CD4-positive, alpha-beta T cell treated with Interleukin-1 beta for 1 hour (primary cell): ENCODE measurements at places on chromosomes 7 and 10.

- no peak for DNase-seq
Observed at GRCh38 chr10:73131301-73131700, 21.0 kb downstream of the NUDT13 start.

GRCh38 chr10:74859546-74859945 lies 33.1 kb downstream of the KAT6B start:
- no peak for DNase-seq

- DNase-seq = peak; percentile 26
Observed at GRCh38 chr10:91220954-91221675, 652 bp downstream of the PCGF5 start.

DNA sequence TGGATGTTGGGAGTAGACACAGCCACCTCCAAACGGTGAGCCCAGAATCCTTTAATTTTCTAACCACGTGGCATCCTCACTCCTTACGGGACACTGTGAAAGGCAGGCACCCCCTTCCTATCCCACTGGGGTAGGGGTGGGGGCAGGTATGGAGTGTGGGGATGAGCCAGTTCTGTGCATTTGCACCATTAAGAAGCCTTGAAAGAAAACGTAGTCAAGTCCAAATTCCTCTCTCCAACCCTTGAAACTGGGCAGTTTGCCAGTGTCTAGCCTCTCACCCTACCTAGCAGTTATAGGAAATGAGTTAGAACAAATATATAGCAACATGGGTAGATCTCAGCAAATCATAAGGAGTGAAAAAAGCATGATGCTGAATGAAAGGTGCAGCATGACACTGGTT lies 92.4 kb upstream of the LEP start:
- no peak for DNase-seq

- peak; percentile 41 for DNase-seq
Observed at GRCh38 chr10:119517235-119518141, 25.0 kb downstream of the RGS10 start.

DNA sequence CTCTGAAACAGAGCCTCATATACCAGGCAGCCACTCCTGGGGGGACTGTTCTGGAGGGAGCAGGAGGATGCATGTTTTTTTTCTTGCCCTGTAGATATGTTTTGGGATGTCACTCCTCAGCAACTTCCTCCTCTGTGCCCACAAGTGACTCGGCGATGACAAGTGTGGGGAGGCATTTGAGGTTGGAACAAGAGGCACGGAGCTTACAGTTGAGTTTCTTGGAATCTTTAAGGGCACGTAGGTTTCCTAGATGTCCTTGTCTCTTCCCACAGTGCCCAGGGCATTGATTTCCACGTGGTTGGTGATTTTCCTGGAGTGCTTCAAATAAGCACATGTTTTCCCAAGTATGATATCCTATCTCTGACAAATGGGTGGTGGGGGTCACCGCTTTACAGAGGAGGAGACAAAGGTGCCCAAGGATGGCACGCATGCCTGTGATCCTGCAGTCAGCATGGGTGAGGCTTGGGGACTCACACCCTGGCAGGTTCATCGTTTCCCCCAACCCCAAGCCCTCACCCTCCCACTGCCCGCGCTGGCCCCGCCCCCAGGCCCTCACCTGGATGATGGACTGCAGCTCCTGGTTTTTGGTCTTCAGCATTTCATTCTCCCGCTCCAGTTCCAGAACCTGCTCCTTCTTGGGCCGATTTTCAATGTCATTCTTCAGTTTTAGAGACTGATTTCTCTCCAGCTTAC lies 95.2 kb upstream of the GNA12 start:
- no peak for DNase-seq

DNA sequence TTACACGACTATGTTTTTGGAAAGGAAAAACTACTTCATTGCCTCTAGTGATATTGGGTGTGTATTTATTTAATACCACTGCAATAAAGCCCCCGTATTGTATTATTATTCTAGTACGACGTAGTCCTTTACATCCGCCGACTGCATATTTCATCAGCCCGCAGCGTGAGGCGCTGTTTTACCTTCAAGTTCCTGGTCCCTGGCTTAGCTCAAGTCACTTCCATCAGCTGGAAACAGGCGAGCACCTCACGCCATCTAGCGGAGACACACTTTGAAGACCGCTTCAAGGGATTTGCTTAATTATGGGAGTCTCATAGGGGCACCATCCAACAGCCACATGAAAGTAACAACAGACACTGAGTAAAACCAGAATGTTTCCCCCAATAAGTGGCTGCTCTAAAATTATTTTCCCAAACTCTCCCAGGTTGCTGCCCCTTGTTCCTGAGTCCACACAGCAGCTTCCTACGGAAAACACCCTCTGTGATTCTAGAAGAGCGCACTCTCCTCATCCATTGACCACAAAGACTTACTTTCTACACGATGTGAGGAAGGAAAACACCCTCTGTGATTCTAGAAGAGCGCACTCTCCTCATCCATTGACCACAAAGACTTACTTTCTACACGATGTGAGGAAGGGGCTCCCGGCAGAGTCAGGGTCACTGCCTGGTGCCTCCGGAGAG lies 15.7 kb upstream of the ITIH2 start:
- DNase-seq = peak; percentile 79

DNA sequence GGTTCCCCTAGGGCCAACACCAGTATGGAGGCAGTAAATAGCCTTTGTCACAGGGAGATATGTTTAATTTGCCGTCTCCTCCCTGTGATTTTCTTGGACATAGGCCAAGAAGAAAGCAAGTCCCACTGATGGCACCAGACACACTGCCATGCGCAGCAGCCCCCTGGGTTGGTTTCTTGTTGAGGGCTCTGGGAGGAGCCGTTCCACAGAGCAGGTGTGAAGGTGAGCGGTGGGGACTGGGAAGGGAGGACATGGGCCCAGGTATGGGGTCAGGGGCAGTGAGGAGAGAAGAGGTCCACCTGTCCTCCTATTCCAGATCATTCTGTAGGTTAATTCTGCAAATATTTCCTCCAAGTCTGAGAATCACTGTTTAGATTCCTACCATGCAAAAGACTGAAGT lies 376.1 kb downstream of the PLXNA4 start:
- DNase-seq = no peak

DNA sequence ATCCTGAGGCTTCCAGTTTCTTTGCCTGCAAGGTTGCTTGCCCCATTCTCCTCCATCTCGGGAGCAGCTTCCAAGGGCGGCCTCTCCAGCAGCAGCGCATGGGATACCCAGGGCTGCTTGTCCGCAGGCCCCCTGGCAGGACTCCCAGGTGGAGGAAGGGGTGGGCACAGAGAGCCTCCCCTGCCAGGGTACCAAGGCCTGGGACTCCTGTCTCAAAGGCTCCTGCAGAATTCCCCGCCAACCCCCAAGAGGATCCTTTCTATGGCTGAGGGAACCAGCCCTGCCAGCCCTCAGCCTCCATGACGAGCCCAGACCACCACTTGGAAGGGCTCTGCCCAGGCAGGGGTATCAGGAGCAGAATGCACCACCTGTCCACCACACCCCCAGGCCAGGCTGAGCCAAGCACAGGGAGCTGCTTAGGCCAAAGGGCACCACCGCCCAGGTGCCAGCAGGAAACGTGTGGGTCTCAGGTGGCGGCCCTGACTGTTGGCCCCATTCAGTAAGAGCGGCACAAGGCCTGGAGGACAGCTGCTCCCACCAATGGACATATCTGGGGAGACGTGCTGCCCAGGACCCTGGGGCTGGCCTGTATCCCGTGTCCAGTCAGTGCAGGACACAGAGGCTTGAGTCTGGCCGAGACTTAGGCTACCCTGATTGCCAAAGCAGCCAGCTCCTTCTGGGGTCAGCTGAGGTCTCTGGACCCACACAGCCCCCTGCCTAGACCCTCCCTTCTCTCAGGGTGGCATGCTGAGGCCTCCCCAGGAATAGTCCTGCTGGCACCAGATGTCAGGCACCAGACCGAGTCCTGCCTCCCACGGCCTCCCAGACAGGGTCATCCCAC lies 33.8 kb upstream of the INPP5A start:
- DNase-seq = no peak

- no peak for DNase-seq
Observed at GRCh38 chr7:26437003-26437532, 145.4 kb downstream of the SNX10 start.

- peak; percentile 47 for DNase-seq
Observed at GRCh38 chr10:70461397-70462348, 16.9 kb upstream of the PALD1 start.

DNA sequence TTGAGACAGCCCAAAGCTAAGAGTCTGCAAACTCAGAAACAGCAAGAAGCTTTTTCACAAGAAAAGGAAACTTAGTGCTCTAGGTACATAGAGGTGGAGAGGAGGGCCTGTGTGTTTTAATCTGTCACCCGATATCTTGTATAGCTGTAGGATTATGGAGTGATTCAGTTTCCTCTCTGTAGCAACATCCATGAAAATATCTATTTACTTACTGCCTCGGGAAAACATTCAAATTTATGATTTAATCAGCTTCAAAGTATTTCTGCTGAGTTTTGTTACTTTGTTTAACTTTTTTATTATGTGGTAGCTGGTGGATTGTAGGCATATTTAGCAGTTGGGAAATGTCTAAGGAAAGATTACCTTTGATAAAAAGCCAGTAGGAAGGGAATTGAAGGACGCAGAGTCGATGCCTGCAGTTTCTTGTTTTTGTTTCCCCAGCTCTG lies 292.0 kb downstream of the CCDC3 start:
- no peak for DNase-seq

GRCh38 chr7:131741446-131741845 lies 185.0 kb upstream of the PODXL start:
- DNase-seq = no peak

DNA sequence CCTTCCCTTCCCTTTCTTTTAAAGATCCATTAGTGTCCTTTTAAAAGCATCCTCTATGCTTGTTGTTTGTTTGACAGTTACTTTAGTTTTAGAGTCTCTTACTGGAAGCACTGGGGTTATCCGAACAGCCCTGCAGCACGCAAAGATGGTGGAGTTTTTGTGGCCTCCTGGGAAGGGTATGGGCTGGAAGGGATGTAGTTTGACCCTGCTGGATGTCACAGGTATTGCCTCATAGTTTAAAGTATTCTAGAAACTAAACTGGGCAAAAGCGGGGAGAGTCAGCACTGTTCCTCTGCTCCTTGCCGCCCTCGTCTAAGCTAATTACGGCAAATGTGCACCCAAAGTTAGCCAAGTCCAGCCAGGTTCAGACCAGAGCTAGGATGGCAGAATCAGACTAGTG lies 35.8 kb upstream of the GNAI1 start:
- DNase-seq = no peak

- no peak for DNase-seq
Observed at GRCh38 chr10:77592946-77593636, 44.5 kb downstream of the KCNMA1 start.

DNA sequence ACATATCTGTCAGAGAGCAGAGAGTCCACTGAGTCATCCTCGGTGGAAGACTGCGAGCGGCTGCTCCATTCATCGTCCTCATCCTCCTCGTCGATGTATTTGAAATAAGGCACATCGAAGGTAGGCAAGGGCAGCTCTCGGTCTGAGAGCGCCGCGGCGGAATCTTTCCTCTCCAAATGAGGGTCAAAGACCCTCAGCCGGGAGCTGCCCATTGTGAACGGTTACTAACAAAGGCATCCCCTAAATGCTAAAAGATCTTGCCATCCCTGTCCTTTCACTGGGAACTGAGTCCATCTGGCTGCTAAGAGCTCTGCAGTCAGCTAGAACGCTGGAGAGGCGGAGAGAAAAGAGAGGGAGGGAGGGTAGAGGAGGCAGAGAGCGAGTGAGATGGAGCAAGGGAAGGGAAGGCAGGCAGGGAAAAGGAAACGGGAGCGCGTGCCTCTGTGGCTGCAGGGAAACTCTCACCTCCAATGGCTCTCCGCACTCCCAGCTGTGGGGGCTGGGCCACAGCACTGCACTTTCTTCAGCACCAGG lies 163.4 kb downstream of the RAPGEF5 start:
- no peak for DNase-seq

GRCh38 chr10:101287183-101287996 lies 58.1 kb upstream of the LBX1 start:
- no peak for DNase-seq
